HepG2 (cell line): ENCODE measurements at places on chromosomes 6 and 20. TPM values are rescaled to one million over a fixed set of nuclear protein-coding genes. Genes with fewer than 3 reads are reported as not detected.

DNA sequence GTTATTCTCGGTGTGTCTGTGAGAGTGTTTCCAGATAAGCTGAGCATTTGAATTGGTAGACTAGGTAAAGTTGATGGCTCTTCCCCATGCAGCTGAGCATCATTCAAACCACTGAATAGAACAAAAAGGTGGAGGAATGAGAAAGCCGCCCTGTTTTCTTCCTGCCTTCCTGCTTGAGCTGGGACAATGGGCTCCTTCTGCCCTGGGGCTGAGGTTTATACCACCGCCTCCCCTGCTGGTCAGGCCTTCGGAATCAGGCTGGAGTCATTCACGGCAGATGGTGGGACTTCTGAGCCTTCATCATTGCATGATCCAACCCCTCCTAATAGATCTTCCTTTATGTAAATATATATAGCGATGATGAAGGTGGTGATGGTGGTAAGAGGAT, 124.9 kb downstream of the ANKRD60 start:
- H3K4me1 ChIP-seq: no peaks in the 10 kb centered on the region
- no peak for DNase-seq
- H3K4me3 ChIP-seq: no peak overlapping the region
- no peaks in the 10 kb centered on the region for H3K36me3 ChIP-seq
- peaks cover 48% of the 10 kb centered on the region for H3K27me3 ChIP-seq
- H3K27ac ChIP-seq: no peak overlapping the region

The NDUFAF5 gene
- total RNA-seq: 66.7 and 86.0 TPM in 2 replicates

DNA sequence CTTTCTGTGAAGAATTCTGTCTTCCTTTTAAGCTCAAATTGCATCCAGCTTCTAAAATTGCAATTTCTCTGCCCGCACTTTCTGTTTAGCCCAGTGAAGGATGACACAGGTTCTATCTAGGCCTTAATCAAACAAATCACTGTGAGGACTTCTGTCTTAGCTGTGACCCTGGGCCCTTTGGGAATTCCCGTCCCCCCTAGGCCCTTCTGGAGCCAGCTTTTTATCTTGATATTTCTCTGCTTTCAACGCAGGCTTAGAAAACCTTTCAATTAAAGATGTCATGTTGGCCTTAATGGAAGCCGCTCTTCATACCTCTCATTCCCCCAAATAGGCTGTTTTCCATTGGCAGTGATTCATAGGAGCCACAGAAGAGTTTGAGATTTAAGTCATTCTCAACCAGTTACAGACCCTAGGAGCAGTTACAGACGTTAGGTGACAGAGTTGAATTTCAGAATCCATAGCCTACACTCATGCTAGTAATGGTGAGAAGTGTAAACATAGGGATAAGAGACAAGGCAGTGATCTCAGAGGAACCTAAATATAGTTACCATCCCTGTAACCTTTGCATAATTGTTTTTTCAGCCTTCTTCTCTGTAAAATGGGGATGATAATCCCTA, 74.8 kb upstream of the FLRT3 start:
- no peaks in the 10 kb centered on the region for H3K4me1 ChIP-seq
- DNase-seq: no peak
- no peaks in the 10 kb centered on the region for H3K27me3 ChIP-seq
- no peaks in the 10 kb centered on the region for H3K36me3 ChIP-seq

The EMILIN3 gene
- 0.14 and 0.29 TPM in 2 replicates for total RNA-seq

GRCh38 chr6:41571021-41571780, 25.0 kb downstream of the FOXP4 start:
- no peak for DNase-seq
- H3K27me3 ChIP-seq: no peaks in the 10 kb centered on the region
- H3K4me1 ChIP-seq: peaks cover 73% of the 10 kb centered on the region
- peak overlapping the region; percentile 7 for H3K27ac ChIP-seq
- H3K4me3 ChIP-seq: no peak overlapping the region
